ENCODE measurements at places on chromosomes 1 and 21.
A peak's percentile ranks its signal among the peaks of the same experiment; 100 is the strongest.

GRCh38 chr1:169873582-169874199 is 20.0 kb downstream of the SCYL3 start:
- no peak for DNase-seq

GRCh38 chr1:160169553-160170399 is 18.4 kb downstream of the ATP1A4 start:
- DNase-seq, result peak; percentile 29

- DNase-seq, result no peak
Observed at GRCh38 chr1:17287130-17287776, 20.7 kb upstream of the PADI4 start.

DNA sequence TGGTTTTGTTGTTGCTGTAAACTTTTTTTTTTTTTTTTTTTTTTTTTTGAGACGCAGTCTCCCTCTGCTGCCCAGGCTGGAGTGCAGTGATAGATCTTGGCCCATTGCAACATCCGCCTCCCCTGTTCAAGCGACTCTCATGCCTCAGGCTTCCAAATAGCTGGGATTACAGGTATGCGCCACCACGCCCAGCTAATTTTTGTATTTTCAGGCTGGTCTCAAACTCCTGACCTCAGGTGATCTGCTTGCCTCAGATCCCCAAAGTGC is 78.9 kb upstream of the SLC45A1 start:
- DNase-seq, result no peak

DNA sequence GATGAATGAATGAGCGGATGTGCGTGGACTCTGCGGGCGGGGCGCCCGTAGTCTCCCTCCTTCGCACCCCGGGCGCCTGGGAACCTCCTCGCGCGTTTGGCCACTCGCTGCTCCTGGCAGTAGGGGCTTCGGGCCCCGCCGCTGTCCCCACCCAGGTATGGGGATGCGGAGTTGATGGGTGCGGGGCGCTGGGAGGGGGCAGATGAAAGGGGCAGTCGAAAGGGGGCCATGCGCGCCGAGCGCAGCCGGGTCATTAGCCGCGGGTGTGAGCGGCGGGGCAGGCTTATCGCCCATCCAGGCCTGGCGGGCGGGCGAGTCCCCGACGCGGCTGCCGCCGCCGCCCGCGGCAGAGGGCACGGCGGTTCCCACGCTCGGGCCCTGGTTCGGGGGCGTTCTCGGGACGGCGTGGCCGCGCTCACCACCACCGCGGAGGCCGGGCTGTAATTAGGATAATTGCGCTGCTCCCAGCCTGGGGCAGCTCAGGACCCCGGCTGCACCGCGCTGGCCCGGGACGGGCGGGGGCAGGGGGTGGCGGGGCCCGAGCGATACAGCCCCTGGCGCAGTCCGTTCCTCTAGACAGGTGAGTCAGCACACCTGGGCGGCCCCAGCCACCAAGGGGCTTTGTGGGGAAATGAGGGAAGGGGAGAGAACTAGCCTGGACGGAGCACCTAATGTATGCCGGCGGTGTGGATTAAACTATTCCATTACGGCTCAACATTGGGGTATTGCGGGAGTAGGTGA is 22.1 kb upstream of the CITED4 start:
- DNase-seq, result no peak

DNA sequence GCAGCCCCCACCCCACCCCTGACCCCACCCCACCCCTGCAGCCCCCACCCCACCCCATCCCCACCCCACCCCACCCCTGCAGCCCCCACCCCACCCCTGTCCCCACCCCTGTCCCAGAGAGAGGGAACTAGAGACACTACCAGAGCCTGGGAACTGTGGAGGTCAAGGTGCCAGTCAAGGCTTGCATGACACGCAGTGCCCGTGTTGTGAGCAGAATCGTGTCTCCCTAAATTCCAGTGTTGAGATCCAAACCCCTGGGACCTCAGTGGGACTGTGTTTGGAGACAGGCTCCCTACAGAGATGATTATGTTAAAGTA is 18.4 kb upstream of the SUMO3 start:
- no peak for DNase-seq

DNA sequence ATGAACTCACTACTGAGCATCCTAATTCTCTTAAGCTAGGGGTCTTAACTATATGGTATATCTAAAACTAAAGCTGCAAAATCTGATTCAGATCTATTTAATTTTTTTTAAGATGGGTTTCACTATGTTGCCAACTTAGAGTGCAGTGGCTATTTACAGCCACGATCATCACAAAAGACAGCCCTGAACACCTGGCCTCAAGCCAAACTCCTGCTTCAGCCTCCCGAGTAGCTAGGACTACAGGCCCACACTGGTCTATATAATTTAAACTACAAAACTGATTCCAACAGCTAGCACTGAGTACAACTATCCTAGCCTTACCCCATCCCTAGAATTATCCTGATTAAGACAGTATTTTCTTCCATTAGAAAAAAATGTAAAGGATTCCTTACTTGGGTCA is 37.1 kb downstream of the EIF4G3 start:
- no peak for DNase-seq

DNA sequence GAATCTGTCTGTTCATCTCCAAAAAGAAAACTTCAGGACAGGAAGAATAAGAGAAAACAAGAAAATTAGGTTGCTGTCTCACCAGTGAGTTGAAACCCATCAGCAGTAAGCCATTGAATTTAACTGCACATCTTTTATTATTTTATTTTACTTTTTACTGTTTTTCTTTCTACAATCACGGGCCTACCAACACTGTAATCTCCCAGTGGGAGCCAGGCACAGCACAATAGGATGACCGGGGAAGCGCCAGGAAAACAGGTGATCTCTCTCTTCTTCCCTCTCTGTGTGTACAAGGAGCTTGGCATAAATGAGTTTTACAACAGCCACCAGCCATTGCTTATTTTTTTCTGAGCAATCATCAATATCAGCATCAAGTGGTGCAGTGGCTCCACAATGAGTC is 113.1 kb upstream of the ESRRG start:
- no peak for DNase-seq

DNA sequence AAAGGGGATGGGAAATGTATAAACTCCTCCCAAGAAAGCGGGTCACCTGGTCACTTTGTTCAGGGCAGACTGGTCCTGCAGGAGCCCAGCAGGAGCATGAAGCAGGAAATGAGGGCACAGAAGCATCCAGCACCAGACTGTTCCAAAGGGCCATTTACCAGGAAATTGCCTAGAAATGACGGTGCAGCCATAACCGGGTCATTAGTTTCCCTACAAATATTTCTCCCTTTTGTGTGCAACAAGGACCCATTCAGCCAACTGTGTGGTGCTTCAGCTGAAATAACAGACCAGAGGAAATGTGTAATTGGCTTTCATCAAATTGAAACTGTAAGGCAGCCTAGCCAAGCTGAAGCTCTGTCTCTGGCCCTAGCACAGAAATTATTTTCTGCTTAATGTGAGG is 7.6 kb upstream of the CTTNBP2NL start:
- no peak for DNase-seq

DNA sequence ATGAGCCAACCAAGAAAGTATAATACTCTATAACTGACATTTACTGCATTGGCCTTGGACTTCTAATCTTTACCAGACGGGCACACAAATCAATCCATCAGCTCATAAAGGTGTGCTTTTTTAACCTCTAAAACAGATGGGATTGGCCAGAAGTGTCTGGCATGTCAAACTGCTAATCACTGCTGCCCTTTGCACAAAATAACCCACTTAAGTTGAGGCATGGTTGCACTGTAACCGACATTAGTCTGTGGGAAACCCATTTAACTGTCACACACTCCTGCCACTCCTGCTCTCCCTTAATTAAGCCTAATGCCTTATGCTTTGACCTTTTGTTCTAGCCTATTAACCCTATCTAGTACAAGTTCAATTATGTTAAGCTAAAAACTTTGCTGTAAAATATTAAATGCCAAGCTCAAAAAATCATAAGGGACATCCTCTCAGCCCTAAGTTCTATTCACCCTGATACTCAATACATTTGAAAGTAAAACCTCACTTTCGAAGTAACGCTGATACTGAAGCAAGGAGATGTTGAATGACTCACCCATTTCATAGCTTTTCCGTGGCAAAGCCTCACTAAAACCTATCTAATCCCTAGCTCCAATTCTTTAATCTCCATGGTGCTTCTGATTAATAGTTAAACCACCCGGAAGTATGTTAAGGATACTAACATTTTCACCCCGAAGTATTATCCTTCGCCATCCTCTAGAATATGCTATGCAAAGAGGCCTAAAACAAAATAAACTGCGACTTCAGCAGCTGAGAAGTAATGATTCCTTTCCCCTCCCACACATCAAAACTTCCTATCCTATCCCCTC is 12.9 kb downstream of the NRIP1 start:
- DNase-seq, result no peak

GRCh38 chr1:62373221-62373620 is 54.0 kb upstream of the KANK4 start:
- DNase-seq, result no peak

GRCh38 chr1:8047112-8047511 is 21.0 kb upstream of the ERRFI1 start:
- DNase-seq, result no peak

DNA sequence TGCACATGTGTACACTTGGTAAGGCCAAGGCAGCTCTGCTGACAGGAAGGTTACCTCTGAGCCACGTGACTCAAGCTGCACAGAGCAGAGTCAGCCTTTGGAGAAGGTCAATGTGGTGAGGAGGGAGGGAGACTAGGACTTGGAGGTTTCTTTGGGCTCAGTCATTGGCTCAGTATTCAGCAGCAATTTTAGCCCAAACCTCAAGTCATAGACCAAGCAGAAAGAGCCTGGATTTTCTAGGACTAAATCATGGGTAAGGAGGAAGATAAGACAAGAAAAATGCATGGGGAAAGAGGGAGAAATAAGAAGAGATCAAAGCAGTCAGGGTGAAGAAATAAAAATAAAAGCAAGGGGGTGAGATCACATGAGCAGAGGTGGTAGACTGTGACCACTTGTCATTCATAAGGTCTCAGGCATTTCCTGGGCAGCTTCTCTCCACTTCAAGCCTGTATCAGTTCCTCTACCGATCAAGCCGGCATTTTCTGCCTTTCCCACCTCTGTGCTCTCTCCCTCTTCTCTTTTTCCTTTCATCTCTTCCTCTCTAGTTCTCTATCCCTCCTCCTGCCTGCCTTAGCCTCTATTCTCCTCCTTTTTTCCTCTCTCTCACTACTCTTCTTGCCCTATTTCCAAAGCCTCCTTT is 51.7 kb upstream of the DUSP10 start:
- DNase-seq, result no peak

DNA sequence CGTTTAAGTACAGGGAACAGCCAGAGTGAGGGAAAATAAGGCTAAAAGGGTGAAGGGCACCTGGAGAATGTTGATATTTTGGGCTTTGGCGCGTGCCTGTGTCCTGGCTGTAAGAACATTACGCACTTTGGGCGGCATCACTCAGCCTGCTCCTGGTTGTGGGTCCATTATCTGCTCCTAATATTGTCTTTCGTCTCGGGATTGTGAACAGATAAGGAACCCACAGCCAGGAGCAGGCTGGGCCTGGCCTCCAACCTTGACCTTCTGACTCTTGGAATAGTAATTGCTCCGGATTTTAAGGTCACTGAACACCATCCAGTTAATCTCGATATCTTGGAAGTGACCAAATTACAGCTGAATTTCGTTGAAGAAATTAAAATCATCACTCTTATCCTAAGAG is 61.9 kb downstream of the TCP10L start:
- DNase-seq, result no peak

GRCh38 chr1:55816456-55817426 is 601.6 kb upstream of the USP24 start:
- no peak for DNase-seq

GRCh38 chr1:15011661-15012060 is 141.9 kb upstream of the TMEM51 start:
- DNase-seq, result no peak

DNA sequence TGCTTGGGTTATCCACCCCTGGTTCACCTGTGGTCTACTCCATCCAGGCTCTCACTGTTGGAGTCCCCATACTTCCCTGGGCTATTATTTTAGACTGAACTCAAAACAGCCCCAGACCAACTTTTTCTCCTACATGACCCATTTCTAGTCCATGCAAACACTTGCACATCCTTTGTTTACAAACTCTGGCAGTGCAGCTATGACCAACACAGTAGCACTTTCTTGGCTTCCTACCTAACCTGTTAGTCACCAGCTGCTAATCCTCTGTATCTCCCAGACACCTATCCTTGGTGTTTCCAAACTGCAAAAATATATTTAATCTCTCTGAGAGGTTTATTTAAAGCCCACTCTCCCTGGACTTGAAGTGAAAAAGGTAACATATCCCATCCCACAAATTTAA is 90.8 kb downstream of the DDAH1 start:
- no peak for DNase-seq

- DNase-seq, result no peak
Observed at GRCh38 chr21:29245104-29245643, 53.5 kb upstream of the BACH1 start.

DNA sequence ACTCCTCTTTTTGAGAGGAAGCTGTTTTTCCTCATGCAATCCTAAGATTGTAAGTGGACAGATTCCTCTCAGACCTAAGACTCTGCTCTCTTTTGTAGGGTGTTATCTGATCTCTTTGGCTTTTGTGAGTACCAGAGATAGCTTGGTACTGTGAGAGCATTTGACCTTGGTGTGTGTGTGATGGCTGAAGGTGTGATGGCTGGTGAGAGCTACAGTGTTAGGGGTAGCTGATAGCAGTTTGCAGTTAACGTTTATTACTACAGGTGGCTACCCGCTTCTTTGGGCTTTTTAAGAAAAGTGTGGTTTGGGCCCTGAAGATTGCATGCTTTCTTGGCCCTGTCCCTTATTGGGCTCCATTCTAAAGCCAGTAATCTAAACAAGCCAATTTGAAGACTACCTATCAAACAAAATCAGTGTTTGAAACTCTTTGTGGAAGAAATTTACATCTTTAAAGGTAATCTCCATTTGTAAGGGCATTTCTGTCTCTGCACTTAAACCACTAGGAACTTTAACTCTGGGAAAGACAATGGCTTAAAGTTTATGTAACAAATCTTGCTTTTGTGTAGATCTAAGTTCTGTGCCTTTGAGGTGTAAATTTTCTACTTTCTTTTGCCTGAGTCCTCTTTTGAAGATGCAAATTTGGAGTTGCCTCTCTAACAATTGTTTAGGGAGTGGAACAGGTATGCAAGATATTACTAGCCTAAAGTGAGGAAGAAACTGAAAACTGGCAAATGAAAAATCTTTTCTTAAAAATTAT is 85.3 kb upstream of the SERBP1 start:
- no peak for DNase-seq

DNA sequence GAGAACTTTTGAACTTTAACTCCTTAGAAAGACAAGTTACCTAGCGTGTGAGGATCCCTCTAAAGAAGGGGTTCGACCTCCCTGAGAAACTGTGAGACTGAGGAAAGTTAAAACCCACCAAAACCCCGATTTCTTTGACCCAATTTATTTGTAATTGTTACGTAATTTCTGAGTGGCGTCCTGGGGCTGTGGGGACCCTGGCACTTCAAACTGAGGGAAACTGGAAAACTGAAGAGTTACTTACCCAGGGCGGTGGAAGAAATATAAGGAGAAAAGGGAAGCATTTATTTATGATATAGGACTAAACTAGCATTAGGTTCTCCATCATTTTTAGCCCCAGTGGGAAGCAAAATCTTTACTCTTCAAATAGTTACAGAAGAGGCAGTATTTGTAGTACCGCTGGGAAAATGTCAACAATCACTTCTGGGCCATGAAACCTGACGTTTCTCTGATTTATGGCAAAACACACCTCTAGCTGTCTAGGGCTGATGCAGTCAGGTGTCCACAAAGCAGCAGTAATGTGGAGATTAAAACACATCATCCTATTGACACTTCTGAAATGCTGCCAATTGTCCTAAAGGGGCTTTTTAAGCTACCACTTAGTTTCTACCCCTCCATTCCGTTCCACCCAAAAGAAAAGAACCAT is 430 bp downstream of the S100B start:
- no peak for DNase-seq

Data from GM18507 (cell line).